ENCODE measurements at places on chromosomes 11 and 22.

DNA sequence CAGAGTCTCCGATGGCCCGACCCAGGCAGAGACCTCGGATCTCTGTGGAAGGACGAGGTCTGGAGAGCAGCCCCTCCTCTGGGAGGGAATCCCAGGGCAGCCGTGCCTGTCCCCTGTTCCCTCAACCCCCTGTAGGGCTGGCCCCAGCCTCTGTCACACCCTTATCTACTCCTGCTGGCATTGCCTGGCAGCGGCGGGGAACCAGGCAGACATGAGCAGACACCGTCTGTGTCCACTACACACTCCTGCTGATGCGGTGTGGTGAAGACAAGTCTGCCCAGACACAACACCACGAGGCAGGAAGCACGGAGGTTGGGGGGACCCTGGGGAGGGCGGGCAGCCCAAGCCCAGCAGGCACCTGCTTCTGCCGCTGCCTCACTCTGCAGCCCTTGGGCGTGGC is 52.5 kb upstream of the A4GALT start:
- DNase-seq, result no peak

DNA sequence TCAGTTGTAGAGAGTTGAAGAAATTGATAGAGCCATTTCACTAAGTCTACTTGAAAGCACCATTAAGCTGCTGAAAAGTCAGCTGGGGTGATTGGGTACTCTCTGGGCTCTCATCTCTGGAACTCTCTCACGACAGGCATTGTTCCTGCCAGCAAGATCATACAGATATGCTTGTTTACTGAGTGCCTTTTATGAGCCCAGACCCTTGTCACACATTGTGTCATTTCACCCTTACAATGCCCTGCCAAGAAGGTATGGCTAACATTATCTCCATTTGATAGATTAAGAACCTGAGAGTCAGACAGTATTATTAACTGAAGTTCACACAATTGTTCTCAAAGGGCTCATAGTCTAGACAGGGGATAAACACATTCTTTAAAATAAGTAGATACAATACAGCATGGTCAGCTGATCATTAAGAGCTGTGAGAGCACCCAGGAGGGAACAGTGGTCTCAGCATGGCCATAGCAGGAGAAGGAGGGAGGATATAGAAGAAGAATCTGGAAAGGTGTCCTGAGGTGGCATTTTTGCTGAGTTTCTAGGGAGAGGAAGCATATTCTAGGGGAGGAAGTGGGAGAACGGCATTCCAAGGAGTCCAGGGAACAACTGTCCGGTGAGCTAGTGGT is 580.5 kb downstream of the INSC start:
- no peak for DNase-seq

- no peak for DNase-seq
These were observed 14.1 kb upstream of the SYT8 start for GRCh38 chr11:1820463-1821325.

- DNase-seq, result no peak
These were observed 171.6 kb upstream of the MTNR1B start for GRCh38 chr11:92797874-92798273.

DNA sequence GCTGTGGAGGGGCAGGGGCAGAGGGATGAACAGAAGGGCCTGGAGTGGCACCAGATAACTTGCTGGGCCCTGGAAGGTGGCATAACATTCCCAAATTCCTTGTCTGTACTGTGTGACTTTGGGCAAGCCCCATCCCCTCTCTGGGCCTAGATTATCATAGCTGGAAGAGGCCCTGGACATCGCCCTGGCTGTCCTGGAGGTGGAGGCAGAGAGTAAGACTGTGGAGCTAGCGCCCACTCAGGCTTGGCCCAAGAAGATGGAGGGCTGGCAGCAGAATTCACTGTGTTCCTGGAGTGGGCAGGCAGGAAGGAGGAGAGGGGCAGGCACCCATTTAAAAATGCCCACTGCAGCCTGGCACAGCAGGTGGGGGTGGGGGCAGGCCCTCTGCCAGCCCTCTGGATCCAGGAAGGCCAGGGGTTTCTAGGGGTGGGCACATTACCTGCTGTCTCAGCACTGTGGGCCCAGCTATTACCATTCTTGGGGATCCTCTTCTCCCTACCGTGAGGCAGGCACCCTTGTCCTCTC is 22.6 kb downstream of the ARHGEF17 start:
- no peak for DNase-seq

GRCh38 chr11:108775324-108775723 is 110.5 kb downstream of the DDX10 start:
- no peak for DNase-seq

DNA sequence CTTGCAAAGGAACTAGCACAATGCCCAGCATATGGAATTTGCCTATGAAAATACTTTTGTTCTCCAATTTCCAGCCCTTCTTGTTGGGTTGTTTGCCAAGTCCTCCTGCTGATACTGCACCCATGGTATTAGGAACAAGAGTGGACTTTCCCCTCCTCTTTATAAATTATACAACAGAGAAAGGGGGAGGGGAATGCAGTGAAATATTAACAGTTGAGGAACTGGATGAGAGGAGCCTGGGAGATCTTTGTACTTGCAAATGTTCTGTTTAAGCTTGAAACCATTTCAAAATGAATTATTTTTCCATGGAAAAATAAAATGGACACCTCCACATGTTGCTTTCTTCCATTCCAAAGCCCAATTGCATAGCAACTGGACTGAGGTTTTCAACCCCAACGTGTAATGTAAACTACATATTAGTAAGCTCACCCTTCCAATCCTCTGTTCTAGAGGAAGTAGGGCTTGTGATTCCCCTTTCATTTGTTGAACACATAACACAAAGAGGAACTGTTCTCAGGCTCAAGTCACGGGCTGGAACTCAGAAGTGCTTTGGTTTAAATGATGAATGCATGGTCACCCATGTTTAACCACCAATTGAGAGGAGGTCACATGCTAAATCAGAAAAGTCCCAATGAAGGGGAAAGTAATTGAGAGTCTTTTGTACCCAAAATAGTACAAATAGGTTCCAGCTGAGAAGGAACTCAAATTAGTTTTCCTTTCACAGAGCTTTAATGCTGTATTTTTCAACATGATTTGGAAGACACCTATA is 66.2 kb upstream of the ZC3H12C start:
- DNase-seq, result no peak

DNA sequence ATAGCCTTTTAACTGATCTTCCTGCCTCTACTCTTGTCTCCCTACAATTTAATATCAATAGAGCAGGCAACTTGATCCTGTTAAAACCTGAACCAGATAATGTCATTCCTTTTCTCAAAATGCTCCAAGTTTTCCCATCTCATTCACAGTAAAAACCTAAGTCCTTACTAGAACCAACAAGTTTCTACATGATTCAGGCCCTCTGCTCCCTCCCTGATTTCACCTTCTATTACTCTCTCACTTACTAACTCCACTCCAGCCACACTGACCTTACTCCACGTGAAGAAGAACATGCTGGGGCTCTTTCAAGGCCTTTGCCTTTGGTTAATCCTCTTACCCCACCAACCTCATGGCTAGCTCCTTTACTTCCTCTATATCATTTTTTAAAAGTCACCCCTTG is 71.1 kb downstream of the PRCP start:
- DNase-seq, result no peak

- no peak for DNase-seq
These were observed 615.2 kb downstream of the BRD1 start for GRCh38 chr22:49212466-49212865.

GRCh38 chr22:37968452-37969251 is 15.2 kb downstream of the POLR2F start:
- DNase-seq, result no peak

GRCh38 chr11:114059278-114059983 is at the start of gene ZBTB16:
TSS of gene ZBTB16 (plus strand) at chr11:114059711. CDS start at chr11:114063301, 3,590 bp downstream.
- no peak for DNase-seq

- DNase-seq, result no peak
These were observed 84.7 kb upstream of the GDPD4 start for GRCh38 chr11:77386178-77386577.

- no peak for DNase-seq
These were observed 867.6 kb downstream of the TBC1D22A start for GRCh38 chr22:47629791-47630655.

- no peak for DNase-seq
These were observed 33.5 kb downstream of the WEE1 start for GRCh38 chr11:9606809-9607510.

DNA sequence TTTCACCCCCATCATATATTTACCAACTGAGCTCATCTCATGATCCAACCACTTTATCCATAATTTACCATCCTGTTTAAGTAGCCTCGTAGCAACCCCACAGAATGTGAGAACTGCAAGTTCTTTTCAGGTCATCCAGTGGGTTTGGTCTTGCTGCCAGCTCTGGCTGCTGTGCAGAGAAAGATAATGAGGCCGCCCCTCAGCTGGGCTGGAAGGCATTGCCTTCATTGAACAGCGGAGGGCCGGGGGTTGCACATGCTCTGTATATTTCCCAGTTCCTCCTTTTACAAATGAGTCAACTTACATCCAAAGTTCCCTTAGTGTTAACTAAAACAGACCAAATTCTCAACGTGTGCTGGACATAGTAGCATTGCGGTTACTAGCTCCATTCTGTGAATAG is 96.7 kb downstream of the SYN3 start:
- no peak for DNase-seq

GRCh38 chr11:126113012-126113411 is 50.3 kb upstream of the CDON start:
- DNase-seq, result no peak

DNA sequence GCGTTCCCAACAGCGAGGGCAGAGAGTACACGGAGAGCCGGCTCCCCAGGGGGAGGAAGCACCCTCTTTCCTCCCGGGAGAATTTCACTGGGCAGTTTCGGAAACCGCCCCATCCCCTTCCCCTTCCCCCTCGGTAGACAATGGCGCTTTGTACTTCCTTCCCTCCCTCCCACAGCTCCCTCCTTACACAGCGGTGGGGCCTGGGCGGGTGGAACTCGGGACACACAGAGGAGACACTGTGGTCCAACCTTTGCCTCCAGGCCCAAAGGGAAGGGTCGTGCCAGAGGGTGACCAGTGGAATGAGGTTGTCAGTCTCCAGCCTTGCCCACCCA is 4.3 kb downstream of the SMTN start:
- DNase-seq, result no peak

DNA sequence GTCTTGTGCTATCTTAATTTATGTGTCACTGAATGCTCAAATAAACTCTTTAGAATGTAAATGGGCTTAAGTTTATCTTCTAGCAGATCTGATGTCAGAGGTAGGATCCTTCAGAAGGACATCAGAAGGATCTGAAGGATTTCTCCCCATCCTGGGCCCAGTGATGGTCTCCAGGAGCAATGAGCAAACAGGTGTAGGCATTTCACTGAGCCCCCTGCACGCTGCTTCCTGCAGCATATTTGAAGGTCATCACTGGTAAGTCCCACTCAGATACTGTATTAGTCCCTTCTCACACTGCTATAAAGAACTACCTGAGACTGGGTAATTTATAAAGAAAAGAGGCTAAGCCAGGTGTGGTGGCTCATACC is 4.5 kb downstream of the GSTP1 start:
- DNase-seq, result no peak

DNA sequence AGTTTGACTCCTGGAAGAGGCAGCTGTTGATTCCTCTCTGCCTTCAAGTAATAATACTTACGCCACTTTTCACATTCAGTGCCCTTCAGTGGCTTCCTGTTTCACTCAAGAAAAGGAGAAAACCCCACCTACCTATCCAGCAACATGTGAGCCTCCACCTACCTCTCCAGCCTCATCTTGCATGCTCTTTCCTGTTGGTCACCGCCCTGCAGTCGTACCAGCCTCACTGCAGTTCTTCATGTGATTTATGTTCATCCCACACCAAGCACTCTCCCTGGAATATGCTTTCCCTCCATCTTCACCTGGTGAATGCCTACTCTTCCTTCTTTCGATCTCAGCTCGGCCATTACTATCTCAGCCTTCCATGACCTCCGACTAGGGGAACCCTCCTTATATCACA is 21.8 kb upstream of the YWHAH start:
- no peak for DNase-seq

DNA sequence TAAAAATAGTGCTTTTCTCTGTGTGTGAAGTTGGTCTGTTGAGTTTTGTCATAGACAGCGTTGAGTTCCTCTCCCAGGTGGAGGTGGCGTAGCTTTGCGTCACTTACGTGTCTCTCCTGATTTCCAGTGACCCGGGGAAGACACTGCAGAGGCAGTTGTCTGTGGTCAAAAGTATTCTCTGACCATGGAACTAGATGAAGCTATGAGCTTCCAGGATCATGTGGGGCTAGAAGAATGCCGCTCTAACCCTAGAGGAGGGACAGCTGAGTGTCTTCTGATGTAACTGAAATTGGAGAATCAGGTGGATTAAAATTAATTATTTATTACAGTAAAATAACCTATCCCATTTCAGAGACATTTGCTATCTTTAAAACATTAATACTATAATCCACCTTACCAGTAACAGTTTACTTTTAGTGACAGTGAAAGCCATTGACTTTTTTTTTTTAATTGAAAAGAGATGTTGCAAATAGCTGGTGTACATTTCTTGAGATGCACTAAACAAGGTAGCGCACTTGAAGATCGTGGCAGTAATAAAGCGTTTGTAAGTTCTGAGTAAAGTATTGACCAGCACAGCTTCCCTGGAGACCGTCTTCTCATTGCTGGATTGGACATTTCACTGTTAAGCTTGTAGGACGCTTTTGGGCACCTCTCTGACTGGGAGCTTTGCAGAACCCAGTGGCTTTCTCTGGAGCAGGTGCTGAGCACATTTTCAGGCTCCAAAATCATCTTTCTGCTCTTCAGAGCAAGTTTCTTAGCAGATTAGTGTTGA is 9.7 kb downstream of the CAT start:
- no peak for DNase-seq

DNA sequence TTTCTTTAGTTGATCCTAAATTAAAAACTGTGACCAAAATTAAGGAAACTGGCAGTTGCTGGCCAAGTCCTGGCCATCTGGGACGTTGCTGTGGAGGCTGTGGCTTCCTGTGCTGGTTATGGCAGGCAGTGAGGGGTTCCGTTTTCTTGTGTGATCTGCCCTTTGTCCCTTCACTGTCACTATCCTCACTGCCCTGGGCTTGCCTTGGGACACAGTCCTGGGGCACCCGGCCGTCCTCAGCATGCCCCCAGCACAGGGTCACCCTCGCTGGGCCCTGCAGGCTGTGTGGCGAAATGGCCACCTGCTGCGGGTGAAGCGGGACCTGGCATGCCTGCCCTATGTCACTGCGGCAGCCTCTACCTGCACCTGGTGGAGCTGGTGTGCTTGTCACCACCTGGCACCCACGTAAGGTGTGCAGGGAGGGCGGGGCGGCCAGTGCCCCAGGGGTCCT is 52.5 kb upstream of the SLC22A12 start:
- DNase-seq, result no peak

DNA sequence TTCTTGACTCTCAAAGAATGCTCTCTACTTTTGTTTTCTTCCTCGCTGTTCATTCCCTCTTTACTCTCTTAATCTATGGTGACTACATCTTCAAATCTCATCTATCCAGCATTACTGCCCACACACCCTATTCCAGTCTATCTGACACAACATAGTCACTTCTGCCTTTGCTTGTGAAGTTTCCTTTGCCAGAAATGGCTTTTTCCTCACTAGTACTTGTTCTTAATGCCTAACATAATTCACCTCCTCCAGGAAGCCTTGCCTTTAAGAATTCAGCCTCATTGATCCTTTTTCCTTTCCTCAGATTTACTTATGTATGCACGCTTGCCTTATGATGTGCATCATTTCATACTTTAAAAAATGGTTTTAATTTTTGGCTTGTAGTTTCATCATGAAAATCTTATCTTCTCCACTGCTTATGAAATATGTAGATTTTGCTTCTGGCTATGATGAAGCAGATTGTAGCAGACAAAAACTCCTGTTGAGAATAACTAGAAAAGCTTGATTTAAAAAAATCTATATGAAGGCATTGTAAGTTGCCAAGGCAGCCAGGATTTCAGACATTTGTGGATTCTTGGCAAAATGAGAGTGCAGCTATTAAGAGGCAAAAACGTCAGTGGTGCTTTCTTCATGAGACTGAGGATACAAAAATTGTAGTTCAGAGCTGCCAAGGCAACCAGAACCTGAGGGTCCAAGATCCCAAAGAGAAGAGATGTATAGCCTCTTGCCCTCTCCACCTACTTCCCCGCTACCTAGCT is 31.8 kb downstream of the RNF169 start:
- no peak for DNase-seq
